NCI-H1092 (cell line): ENCODE measurements at places on chromosomes 12 and 14.

DNA sequence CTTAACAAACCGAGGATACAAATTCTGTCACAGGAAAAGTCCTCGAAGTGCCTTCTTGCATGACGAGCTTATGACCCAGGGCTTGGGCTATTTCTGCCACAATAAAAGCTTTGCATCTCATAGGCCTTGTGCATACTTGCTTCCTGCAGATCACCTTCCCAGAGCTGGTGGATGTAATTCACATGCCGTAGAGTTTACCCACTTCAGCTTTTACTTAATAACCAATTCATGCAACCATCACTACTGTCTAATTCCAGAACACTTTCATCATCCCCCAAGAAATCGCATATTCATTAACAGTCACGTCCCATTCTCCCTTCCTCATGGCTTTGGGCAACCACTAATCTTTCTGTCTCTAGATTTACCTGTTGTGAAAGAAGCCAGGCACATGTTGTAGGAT, 9.0 kb upstream of the BDKRB1 start:
- no peak for DNase-seq

DNA sequence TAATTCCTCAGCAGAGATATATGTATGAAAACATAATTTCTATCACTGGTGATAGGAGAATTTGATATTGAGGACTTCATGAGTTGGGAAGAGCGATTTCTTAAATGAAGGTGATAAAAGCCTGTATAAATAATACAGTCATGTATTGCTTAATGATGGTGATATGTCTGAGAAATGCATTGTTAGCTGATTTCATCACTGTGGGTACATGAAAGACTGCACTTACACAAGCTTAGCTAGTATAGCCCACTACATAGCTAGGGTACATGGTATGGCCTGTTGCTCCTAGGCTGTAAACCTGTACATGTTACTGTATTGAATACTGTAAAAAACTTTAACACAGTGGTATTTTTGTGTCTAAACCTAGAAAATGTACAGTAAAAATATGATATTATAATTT, 63.4 kb downstream of the ANO4 start:
- no peak for DNase-seq

- DNase-seq = no peak
Measured at GRCh38 chr12:51971679-51972421, 20.4 kb downstream of the ACVR1B start.

DNA sequence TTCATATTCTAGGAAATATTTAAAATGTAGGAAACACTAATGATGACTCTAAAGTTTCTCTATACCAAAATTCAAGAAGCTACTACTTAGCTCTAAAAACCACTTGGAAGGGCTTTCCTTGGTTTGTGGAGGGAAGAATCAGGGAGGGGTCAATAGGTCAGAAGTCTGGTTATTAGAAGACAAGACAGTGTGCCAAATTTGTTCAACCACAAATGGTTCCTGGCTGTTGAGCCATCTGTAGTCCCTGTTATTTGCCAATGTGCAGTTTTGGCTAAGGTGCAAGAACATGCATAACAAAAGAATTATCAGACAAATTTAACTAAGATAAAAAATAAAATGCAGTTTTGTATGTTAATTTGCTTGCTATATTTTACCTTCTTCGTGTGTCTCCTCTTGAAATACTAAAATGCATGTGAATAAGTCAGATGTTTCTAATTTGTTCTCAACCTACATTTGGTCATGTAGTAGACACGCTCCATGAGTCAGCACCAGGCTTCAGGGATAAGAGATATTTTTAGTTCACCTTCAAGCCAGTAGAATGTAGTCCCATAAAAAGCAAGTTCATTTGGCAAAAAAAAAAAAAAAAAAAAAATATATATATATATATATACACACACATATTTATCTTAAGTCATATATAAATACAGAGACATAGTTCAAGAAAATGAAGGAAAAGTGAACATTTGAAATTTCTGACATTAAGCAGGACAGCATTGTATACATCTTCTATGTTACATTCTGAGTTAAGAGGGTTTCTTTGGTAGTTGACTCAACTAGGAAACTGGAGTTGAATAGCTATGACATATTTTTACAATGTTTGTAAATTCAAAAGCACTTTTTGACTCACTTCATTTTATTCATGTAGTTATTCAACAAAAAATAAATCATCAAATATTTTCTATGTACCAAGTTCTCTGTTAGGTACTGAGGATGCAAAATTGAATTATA, 123.3 kb downstream of the KCNC2 start:
- DNase-seq = no peak

DNA sequence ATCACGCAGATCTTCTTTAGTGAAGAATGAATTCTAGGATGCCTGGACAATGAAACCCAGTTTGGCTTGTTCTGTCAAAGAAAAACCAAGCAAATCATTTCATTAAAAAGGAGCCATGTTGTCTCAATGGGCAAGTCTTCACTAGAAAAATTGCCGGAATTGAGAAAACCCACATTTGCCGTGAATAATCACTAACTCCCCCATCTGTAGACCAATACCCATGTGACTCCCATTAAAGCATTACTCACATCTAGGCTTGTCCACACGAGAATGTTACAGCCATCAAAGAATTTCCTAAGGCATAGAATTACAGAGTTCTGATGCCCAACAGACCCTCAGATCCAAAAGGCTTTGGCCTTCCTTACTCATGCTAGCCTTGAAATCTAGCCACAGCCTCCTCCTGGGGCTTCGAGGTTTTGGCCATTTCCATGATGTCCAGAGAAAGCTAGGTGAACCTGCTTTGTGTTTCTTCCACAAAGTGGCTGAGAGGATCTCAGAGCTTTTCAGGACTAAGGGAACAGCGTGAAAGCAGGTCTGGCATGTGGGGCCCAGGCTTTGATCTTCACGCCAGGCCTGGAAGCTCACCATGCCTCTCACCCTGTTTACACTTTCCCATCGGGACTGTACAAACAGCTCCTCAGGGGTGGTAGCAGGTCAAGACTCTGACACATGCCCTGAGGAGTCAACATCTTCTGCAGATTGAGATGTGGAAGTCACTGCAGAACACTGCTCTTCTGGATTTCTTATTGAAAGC, 12.1 kb downstream of the SLC7A8 start:
- no peak for DNase-seq

DNA sequence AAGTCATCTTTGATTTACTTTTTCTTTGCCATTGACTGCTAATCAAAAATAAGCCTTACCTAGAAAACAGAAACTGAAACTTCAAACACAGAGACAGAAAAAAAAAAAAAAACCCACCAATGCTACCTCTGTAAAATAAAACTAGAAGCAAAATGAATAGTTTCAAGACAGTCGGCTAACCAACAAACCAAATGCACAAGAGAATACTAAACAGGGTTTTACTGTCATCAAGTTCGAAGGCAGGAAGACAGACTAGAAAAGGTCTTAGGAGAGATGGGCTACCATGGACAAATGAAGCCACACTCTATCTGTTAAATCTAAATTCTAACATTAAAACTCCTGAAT, 59.5 kb downstream of the SEL1L start:
- DNase-seq = no peak

DNA sequence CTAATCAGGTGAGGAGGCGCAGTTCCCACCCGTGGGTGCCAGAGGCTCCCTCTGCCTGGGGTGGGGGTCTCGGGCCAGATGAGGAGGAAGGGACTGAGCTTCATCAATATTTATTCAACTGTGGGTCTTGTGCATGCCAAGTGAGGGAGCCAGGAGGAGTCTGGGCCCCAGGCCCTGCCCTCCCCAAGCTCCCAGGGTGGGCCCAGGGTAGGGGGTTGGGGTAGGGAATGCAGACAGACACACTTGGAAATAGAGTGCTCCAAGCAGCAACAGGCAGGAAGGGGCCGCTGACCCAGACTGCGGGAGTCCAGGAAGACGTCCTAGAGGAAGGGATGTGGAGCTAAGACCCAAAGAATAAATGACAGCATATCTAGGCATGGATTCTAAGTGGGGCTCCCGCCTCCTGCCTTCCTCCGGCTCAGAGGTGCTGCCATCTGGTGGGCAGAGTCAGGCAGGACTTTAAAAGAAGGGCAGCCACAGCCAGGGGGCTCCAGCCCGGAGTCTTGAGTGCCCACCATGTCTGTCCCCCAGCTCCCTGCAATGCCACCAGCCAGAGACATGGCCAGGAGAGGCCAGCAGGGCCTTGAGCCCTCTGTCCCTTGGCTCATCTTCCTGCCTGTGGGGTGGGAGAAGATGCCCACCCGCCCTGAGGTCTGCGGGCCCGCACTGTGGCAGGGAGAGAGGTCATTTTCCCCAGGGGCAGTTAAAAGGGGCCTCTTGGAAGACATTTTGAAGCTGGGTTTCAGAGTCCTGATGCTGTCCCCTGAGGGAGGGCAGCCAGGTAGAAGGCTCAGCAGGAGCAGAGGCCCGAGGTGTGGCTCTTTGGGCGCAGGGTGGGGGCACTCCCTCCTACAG, 70.1 kb downstream of the PHETA1 start:
- no peak for DNase-seq

- no peak for DNase-seq
Measured at GRCh38 chr12:56040963-56041551, 661 bp upstream of the RPS26 start.

GRCh38 chr12:13046964-13047363, 2.8 kb downstream of the FAM234B start:
- no peak for DNase-seq
